ENCODE measurements at places on chromosomes 2 and 18. TPM values are rescaled to one million over a fixed set of nuclear protein-coding genes. Genes with fewer than 3 reads are reported as not detected.

GRCh38 chr2:182915369-182916326, 49.2 kb upstream of the FRZB start:
- DNase-seq, result no peak

DNA sequence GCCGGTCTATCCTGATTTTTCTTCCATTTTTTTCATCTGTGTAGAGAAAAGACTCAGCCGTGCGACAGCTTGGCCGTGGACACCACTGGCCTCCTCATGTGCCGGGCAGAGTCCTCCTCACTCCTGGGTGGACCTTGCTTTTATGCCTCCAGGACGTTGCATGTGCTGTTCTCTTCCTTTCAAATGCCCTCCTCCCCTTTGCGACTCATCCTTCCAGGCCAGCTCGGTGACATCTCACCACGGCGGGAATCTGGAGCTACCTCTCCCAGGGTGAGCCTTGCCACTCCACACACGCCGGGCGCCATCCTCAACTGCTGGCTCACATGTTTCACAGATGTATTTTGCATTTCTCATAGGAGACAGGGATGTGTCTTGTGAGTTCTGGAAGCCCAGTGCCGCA, 198.5 kb upstream of the HDAC4 start:
- no peak for DNase-seq

SRD5A2 gene
- total RNA-seq, result not detected

GRCh38 chr18:12336887-12337286, 28.8 kb downstream of the TUBB6 start:
- DNase-seq, result no peak

- no peak for DNase-seq
Observed at GRCh38 chr2:158634627-158635026, 160.5 kb upstream of the DAPL1 start.

DNA sequence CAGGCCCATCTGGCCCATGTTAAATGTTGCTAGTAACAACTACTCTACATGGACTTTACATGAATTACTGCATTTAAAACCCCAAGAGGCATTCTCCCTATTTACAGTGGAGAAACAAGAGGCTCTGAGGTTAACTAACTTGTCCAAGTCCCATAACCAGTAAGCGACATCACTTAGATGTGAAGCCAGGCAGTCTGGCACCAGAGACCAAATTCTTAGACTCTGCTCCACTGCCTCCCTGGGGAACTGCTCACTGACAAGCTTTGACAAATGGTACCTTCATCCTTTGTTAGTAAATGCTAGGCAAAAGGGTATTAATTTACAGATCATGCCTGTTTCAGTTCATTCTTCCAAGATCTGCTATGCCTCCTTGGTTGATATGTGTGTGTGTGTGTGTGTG, 124.8 kb downstream of the AFF3 start:
- DNase-seq, result no peak

GRCh38 chr2:206739271-206739670, 21.1 kb upstream of the DYTN start:
- no peak for DNase-seq
